ENCODE measurements at places on chromosomes 1 and 21.

DNA sequence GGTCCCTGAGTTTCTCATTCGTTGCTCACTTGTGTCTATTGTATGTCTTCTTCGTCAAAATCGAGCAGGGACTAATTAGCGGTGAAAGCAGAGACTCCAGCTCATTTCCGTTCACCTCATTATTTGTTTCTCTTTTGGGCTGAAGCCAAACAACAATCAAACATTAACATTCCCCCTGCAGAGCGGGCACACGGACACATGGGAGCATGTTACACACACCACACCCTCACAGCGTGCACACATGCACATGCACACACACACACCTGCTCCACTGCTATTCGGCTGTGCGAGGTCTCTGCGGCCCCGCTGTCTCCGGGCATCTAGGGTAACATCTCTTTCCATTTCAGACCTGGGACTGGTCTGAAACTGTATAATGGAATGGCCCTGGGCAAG is 58.5 kb upstream of the LRRC8D start:
- no peak for DNase-seq

DNA sequence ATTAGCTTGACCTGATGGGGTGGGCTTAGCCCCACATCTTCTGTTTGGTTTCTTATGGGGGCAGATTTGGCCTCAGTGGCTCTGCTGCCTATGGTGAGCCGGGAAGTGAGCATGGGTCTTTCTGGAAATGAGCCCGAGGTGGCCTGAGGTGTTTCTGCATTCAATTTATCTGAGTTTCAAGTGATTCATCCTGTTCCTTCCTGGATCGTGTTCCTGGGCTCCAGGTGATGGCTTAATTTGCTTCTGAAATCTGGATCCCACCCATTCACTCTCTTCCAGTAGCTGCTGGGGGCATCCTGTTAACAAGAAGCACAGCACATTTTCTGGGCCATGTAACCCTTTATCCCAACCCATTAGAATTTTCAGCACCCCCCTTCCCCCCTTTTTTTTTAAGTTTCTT is 324.6 kb downstream of the CAMTA1 start:
- DNase-seq: no peak

GRCh38 chr1:88658419-88658818 is 25.7 kb upstream of the PKN2 start:
- DNase-seq: no peak

DNA sequence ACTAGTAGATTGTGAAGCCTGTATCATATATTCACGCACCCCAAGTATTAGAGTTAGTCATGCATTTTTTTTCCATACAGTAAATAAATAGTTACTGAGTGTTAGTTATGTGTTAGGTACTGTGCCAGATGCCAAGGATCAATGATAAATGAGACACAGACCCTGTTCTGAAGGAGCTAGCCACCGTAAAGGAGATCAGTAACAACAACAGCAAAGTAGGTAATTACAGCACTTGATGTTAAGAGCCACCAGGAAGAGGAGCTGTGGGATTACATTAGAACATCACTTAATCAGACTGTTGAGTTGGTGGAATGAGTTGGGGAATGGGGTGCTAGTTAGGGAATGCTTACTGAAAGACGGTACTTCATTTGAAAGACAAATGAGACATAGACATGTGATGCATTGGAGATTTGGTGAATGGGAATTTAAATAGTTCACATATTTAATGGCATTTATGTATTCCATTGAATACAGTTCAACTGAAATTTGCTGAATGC is 21.0 kb downstream of the PRKAA2 start:
- DNase-seq: no peak

DNA sequence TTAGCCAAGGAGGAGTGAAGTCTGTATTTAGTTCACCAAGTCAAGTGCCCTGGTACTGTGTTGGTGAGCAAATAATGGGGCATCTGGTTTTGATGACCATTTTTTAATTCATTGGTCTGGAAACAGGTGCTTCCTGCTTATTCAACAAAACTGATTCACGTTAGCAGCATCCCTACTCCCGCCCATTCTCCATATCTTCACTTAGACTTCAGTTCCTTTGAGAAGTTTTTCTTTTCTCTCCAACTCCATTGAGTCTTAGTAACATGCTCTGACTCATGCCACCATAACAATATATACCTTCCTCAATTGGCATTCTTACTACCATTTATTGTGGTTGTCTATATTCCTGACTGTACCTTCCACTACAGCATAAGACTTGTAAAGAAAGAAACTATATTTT is 468.9 kb downstream of the DPYD start:
- DNase-seq: no peak

All from GM12891 (cell line).